ENCODE measurements at places on chromosomes 3 and 15.
A peak's percentile ranks its signal among the peaks of the same experiment; 100 is the strongest.

- DNase-seq: no peak
Measured at GRCh38 chr15:85559530-85559929, 179.1 kb downstream of the AKAP13 start.

GRCh38 chr15:77649017-77649416 lies 16.3 kb upstream of the LINGO1 start:
- DNase-seq: no peak

DNA sequence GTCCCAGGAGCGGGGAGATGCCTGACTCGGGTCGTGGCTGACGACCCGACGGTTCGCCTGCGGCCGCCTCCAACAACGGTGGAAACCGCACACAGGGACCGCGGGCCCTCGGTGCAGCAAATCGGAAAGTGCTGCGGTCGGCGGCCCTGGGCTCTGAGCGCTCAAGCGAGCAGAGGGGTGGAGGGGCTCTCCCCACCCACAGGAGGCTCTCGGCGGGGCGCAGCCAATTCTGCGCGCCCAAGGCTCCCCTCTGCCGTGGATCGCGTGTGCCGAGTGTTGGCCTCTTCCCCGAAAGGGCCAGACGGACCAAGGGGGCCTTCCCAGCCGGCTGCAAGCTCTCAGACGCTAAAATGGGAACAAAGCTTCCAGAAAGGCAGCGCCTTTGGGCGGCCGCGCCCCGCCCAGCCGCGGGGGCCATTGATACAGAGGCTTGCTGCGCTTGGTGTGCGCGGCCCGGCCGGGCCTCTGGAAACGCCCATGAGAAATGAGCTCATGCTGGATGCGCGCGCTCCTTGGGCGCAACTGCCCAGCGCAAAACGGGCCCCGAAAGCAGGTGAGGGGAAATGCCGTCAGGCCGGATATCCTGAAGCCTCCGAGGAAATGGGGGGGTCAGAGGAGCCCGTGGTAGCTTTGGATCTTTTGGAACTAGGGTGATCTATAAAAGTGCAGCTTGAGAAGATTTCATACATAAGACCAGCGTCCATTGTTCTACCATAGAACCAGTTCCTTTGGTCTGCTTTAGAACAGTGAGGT lies 1.2 kb upstream of the GSK3B start:
- DNase-seq: peak; percentile 78

- DNase-seq: no peak
Measured at GRCh38 chr3:119098619-119099222, 47.2 kb upstream of the TEX55 start.

GRCh38 chr3:64870876-64871646 lies 183.3 kb upstream of the ADAMTS9 start:
- DNase-seq: no peak

GRCh38 chr3:126205717-126206655 lies 25.6 kb upstream of the ALDH1L1 start:
- DNase-seq: no peak

All from stimulated activated naive CD4-positive, alpha-beta T cell (primary cell).